ENCODE measurements at places on chromosomes 16 and 17.

DNA sequence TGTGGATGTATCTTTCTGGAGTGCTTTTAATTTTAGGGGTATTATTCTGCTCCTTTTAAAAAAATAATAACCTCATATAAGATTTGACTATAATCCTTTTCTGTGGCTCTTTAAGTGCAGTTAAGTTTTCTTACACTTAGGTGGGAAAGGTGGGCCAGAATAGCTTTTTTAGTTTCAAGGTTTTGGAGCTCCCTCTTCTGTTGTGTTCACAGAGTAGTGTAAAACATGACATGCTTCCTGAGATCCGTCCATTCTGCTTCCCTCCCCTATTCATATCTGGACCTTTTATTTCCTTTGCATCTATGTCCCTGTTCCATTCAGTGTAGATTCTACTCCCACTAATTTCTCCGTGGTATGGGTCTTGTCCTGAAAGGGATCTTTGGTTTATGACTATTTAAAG, 12.8 kb downstream of the LRRC36 start:
- DNase-seq, result no peak

DNA sequence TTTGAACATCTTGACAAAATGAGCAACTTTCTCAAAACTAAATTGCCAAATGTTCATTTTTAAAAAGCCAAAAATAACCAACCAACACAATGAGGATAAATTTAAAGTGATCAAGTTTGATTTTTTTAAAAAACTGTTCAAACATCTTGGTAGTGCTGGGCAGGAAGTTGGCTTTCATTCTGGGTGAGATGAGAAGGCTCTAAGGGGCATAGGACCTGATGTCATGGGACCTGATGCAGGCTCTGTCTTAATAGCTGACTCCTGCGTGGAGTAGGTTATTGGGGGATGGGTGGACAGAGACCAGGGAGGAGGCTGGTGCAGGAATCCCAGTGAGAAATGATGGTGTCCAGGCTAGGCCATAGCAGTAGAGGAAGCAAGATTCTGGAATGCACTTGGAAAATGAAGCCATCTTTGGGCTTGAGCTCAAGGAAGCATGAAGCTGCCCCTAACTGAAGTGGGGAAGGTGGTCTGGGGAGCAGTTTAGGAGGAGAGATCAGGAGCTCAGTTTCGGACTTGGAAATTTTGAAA, 20.4 kb downstream of the NLRC5 start:
- DNase-seq, result no peak

DNA sequence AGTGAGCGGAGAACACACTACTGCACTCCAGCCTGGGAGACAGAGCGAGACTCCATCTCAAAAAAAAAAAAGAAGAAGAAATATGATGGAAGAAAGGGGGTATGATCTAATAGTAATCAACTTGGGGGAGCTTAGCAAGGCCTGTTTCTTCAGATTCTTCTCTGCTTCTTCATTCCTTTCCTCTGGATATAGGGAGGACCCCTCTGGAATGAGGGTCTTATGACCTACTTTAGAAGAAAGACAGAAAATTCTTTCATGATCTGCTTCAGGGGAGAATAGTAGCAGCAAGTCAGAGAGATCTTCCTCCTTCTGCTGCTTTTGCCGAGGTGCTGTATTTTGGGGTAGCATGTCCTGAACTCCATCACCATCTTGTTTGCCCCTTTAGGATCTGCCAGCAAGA, 44.9 kb upstream of the ETV4 start:
- no peak for DNase-seq

GRCh38 chr17:15510361-15510760, 42.9 kb upstream of the CDRT4 start:
- no peak for DNase-seq

DNA sequence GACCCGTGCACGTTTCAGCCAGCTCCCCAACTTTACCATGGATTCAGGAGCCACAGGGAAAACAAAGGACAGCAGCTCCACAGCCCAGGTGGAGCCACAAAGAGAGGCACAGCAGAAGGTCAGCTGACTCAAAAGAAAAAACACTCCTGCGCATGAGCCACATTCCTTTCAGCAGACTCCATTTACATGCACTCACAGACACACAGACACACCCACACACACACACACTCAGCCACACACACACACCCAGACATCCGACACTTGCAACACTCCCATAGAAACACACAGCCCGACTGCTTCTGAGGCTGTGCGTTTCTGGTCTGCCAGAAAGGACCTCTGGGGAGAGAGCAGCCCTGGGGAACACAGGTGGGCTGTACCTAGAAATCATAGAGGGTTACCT, 2335.5 kb downstream of the TP53TG3F start:
- DNase-seq, result no peak

DNA sequence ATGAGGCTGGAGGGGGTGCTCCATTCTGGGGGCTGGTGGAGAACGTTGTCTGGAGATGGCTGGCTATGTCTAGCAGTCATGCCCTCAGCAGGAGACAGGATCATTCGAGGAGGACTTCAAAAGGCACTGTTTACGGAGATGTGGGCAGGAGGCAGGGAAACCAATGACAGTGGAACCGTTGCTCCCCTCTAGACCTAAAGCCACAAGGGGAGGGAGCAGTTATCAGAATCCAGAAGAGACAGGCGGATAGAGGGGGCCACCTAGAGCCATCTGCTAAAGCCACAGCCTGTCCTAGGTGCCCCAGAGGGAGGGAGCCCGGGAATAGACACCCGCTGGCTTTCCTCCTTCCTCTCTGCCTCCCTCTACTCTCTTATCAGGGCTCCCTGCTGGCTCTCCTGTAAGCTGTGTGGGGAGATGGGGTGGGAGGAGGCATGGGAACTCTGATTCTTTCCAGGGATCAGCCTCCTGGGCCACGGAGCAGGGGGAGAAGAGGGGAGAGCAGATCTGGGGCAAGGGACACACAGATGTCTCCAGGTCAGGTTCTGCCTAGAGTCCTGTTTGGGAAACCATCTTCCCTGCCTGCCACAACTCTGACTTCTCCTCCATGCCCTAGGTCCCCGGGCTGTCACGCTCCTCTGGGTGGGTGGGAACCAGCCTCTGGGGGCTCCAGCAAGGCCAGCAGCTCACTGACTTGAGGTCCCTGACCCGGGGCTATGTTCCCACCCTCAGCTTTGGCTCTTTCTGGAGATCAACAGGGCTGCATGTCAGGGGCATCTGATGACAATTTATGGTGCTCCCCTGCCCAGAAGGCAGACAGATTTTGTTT, 42.3 kb downstream of the IRX3 start:
- DNase-seq, result no peak

DNA sequence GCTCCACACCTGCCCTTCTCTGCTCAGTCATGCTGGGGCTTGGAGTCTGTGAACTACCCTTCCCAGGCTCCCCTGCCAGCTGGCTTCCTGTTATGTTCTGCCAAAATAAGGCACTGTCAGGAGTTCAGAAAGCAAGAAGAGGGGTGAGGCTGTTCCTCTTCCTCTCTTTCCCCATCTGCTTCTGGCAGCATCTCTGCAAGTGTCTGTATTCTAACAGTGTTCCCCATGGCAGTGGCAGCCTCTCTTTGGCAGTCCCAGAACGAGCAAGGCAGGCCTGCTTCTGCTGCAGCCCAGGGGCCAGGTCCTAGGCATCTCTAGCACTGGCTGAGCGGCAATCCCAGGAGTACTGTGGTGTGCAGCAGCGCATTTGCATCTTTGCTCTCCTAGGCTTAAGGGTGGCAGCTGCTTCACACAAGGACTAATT, 219.1 kb downstream of the STX8 start:
- DNase-seq, result no peak

DNA sequence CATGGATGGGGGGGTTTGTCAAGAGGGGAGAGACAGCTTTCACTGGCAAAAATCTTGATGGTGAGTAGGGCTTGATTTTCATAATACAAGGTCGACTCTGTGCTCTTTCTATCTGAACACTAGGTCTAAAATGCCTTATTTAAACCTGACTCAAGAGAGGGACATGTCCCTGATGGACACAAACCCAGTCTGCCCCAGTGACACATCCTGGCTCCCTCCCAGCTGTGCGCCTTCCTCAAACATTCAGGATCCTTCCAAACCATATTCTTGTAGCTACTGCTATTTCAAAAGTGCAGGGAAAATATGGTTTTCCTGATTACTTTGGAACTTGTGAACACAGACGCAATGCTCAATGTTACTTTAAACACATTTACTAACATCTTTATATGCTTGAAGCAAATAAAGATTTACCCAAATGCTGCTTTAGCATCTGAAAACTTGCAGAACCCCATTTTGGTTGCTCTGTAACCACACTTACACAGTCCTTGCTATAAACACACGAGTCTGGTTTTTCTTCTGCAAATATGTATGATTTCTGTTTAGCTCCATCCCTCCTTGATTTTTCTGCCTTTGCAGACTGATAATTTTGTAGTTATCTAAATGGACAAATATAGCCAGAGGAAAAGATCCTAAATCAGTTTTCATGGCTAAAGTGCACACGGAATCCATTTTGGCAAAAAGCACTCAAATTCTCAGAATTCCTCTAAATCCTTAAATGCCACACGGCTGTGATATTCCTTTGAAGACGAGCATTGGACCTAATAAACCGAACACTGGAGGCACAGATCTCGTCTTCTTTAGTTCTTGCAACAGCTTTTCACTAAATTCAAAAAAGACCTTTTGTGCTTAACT, 499.9 kb upstream of the ZFHX3 start:
- no peak for DNase-seq

GRCh38 chr16:86072328-86073102, 173.6 kb downstream of the IRF8 start:
- no peak for DNase-seq

- no peak for DNase-seq
Observed at GRCh38 chr16:19315889-19316433, 30.4 kb downstream of the CLEC19A start.

- DNase-seq, result no peak
Observed at GRCh38 chr17:76353004-76353598, 615 bp downstream of the PRPSAP1 start.

GRCh38 chr16:15897834-15898254, 9.4 kb upstream of the CEP20 start:
- DNase-seq, result no peak

DNA sequence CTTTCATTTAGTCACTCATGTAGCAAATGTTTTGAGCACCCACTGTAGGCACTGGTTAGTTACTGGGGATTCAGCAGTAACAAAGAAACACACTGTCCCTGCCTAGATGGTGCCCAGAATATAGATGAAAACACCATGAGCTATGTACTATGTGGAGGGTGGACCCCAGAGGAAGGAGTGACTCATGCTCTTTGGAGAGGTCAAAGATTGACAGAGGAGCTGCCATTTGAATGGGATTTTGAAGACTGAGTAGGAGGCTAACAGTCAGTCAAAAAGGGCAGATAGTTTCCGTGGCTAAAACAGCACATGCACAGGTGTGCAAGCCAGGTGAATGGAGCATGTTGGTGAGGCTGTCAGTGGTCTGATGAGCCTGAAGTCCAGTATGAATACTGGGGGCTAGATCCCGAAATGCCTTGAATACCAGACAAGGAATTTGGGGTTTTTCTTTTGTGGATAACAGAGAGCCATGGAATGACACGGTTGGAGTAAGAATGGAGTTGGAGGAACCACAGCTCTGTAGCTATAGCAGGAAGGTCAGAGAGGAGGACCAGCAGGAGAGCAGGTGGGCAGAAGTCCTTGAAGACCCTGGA, 6.1 kb downstream of the IL21R start:
- DNase-seq, result no peak

DNA sequence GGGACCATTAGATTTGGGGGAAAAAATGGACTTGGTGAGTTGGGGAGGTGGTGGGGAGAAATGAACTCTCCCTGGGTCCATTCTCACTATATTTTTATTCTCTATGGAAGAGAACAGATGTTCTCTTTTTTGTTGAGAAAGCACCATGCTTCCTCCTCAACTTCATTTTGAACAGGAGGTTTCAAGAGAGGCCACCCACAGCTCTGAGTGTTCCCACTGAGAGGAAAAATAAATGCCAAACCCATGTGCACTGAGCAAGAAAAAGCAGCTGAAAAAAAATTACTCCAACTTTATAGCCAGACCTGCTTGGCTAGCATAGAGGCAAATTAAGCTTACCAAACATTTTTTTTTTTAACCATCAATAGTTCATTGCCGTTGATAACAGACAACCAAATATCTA, 883.6 kb downstream of the KCNJ2 start:
- no peak for DNase-seq

- DNase-seq, result no peak
Observed at GRCh38 chr16:85557971-85558657, 55.0 kb upstream of the GSE1 start.

- DNase-seq, result no peak
Observed at GRCh38 chr16:24007391-24007790, 171.6 kb downstream of the PRKCB start.

- DNase-seq, result no peak
Observed at GRCh38 chr16:58843675-58844074, 109.6 kb upstream of the GOT2 start.

- DNase-seq, result no peak
Observed at GRCh38 chr16:309476-309875, 26.5 kb downstream of the PDIA2 start.

- no peak for DNase-seq
Observed at GRCh38 chr17:57677858-57678257, 67.2 kb downstream of the CCDC182 start.

GRCh38 chr16:11128211-11129141, 127.5 kb downstream of the SOCS1 start:
- DNase-seq, result no peak

GRCh38 chr17:45035848-45036247, 15.6 kb downstream of the DCAKD start:
- DNase-seq, result no peak

DNA sequence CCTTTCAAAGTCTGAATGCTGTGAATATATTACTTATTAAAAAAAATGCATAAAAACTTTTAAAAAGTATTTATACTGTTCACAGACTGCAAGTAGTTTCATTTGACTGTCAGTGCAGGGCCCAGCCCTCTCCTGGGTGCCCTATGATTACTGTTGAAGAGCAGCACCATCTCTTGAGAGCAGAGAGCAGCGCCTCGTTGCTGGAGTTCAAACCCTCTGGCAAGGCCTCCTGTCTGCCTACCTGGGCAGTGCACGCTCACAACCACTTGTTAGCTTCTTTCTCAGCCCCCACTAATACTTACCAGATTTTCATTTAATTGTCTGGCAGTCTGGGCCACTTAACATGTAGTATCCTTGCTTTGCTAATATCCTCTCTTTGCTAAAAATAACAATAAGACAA, 233.4 kb downstream of the PHKB start:
- no peak for DNase-seq

GRCh38 chr16:57186872-57187854, 1.0 kb downstream of the RSPRY1 start:
- no peak for DNase-seq

- no peak for DNase-seq
Observed at GRCh38 chr17:2978991-2979390, 84.4 kb downstream of the OR1D5 start.
